ENCODE measurements at places on chromosomes 7 and 10.

DNA sequence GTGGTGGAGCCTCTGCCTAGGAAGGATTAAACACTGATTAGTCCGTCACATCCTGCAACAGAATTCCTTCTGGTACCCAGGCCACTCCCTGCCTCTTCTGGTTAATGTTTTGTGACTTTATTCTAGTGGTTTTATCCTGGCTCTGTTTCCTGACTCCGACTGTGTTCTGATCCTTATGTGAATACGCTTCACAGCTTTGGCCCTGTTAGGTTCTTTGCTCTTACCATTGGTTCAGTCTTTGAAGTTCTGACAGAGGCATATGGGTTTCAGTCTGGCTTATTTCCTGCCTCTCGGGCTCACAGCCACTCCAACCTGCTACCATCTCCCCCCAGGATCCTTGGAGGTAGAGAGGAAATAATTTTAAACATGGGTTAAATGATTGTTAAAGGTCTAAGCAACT lies 23.2 kb upstream of the FGL2 start:
- no peak for DNase-seq

DNA sequence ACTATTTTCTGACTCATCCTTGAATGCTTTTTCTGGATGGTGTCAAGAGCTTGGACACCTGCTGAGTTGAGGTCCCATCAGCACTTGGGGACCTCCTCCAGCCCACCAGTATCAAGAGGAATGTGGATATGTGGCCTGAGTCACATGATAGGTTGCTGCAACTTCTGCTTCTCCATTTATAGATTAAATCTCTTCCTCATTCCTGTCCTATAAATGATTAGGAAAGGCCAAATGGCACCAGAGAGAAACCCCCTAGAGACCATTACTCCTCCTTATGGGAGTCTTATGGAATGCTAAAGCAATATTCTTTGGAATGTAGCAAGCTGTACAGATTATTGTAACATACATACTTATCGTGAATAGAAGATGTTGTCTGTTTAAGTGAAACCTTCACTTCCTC lies 85.6 kb downstream of the NEUROD6 start:
- DNase-seq = no peak

- no peak for DNase-seq
These were observed 293.3 kb upstream of the SHH start for GRCh38 chr7:156105337-156106106.

- DNase-seq = peak; percentile 69
These were observed 133.6 kb downstream of the ZMIZ1 start for GRCh38 chr10:79202188-79203013.

- no peak for DNase-seq
These were observed 209.6 kb upstream of the SH2B2 start for GRCh38 chr7:102077081-102077480.

- DNase-seq = no peak
These were observed 23.4 kb downstream of the CHRM2 start for GRCh38 chr7:136891850-136892249.

All from GM13976 (cell line).